ENCODE measurements at places on chromosomes 2 and 18.

GRCh38 chr2:15265889-15266288 lies 295.2 kb downstream of the NBAS start:
- no peak for DNase-seq

DNA sequence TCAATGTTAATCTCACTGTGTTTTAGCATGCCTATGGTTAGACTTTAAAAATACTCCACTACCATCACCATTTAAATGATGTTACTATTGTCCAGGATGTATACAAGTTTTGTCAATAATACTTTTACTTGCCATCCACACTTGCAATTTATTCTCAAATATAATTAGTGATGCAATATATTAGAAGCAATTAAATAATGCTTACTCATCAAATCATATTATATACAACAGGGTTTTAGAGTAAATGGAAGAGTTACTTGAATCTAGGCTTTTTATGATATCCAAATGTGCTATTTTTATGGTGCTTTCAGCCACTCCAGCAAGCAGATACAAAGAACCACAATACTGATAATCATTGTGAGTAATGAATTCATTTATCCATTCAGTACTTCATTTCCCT lies 461.1 kb downstream of the TMEM182 start:
- no peak for DNase-seq

DNA sequence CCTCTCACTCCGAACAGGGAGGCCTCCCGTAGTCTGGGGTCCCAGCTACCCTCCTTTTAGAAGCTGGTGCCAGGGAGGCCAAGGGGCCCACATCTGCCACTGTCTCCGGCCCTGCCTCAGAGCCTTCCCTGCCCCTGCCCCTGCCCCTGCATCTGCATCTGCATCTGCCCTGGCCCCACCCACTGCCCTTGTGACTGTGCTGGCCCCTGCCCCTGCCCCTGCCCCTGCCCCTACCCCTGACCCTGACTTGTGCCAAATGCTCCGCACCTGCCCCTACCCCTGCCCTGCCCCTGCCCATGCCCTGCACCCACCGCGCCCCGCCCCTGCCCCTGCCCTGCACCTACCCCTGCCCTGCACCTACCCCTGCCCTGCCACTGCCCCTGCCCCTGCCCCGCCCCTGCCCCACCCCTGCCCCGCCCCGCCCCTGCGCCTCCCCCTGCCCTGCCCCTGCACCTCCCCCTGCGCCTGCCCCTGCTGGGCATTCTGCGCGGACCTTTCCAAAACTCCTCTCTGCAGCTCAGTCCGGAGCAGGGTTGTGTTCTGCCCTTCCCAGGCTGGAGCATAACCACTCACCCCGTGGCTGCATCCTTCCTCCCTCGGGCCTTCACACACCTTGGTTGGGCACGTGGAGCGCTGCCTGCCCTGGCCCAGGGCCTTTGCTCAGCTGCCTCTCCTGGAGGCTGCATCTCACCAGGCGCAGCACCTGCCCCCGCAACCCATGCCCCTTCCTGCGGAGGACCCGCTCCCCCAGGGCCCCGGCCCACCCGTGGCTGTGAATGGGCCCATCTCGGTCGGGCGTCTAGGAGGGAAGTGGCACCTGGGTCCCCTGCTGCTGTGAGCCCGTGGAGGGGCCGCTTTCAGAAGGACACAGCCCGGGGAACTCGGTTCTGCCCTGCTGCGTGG lies 5.4 kb downstream of the SNTG2 start:
- no peak for DNase-seq

DNA sequence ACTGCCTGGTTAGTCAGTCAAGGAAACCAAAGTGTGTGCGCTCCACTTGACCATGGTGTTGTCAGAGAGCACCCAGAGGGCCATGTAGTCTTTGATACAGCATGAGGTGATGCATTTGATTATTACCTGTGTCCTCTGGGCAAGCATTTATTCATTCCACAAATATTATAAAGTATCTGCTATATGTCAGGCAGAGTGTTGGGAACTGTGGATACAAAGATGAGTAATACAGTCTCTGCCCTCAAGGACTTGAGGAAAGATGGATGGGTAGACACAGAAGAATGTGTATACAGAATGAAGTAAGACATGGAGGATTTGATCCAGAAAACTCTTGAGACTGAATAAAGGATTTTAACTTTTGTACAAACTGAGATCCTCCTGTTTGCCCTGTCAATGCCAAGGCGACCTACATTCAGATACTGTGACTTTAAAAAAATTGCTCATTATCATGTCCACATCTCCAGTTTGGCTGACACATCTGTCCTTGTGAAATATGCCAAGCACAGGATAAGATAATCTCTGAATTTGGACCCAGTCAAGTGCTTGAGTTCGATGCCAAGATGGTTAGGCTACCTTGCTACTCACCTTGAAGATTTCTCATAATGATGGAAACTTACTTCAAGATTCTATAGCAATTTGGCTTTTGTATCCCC lies 50.8 kb downstream of the ACYP2 start:
- no peak for DNase-seq

Measured in activated CD4-positive, alpha-beta T cell treated with anti-CD3 and anti-CD28 coated beads, Interleukin-2, amount 50 U/mL, for 48 hours (primary cell).